ENCODE measurements at places on chromosomes 13 and 19. TPM values are rescaled to one million over a fixed set of nuclear protein-coding genes. Genes with fewer than 3 reads are reported as not detected.

- no peak for DNase-seq
Measured at GRCh38 chr19:3234800-3235199, 10.3 kb downstream of the CELF5 start.

- DNase-seq, result no peak
Measured at GRCh38 chr19:52473655-52474350, 20.4 kb downstream of the ZNF578 start.

The MEDAG gene
- 163 TPM for total RNA-seq

The SMIM7 gene
- total RNA-seq, result 72.7 TPM

The FCER2 gene
- total RNA-seq, result 1.5 TPM

DNA sequence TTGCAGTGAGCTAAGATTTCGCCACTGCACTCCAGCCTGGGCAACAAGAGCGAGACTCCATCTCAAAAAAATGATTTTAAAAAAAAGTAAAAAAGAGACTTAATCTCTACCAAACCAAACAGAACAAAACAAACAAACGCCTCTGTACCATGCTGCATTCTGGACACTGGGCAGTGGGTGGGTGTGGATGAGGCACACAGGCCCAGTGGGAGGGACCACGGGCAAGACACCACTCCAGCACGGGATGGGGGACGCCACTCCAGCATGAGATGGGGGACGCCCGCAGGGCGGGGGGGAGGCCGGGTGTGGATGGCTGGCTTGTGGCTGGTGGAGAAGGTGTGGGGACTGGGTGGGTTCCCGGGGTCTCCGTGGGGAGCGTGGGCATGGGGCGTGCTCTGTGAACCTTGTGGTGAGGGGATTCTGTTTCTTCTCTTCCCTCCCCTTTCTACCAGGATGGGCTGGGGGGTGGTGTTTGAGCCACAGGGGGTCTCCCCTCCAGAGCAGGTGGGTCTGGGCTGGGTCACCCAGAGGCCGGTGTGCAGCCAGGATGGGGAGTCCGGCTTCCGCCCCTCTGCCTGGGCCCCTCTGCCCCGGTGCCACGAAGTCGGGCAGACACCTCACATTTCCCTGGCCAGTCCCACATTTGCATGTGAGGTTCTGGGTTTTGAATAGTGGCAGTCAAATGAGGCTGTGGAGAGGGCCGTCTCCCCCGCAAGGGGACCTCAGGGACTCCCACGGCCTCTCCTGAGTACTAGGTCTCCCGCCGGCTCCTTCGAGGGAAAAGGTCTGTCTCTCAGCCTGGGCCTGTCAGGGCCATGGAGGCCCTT is 23.9 kb upstream of the MATK start:
- no peak for DNase-seq

DNA sequence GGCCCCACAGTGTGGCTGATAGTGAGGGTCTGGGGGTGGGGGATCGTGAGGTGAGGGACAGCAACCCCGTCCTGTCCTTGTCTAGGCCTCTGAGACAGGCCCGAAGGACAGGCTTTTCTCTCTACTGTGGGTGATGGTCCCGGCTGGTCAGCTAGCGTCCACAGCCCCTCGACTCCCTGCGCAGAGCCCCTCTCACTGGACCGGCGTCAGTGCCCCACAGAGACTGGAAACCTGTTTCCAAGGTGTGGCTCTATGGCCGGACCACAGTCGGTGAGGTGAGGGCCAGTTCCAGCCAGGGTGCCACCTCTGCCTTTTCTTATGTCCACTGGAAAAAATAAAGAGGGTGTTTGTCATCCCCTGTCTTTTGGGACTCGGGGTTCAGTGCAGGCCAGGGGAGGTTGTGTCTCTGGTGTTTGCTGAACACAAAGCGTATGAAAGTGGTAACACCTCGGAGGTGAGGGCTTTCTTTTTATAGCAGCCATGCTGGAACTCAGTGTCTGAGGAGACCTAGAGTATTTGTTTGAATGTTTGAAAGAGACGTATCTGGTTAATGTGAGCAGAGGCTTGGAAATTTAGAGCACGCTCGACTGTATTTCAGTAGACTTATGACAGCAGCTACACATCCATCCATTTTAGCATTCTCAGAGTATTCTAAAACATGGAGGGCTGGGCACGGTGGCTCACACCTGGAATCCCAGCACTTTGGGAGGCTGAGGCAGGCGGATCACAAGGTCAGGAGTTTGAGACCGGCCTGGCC is 22.8 kb downstream of the ATP11A start:
- DNase-seq, result no peak

DNA sequence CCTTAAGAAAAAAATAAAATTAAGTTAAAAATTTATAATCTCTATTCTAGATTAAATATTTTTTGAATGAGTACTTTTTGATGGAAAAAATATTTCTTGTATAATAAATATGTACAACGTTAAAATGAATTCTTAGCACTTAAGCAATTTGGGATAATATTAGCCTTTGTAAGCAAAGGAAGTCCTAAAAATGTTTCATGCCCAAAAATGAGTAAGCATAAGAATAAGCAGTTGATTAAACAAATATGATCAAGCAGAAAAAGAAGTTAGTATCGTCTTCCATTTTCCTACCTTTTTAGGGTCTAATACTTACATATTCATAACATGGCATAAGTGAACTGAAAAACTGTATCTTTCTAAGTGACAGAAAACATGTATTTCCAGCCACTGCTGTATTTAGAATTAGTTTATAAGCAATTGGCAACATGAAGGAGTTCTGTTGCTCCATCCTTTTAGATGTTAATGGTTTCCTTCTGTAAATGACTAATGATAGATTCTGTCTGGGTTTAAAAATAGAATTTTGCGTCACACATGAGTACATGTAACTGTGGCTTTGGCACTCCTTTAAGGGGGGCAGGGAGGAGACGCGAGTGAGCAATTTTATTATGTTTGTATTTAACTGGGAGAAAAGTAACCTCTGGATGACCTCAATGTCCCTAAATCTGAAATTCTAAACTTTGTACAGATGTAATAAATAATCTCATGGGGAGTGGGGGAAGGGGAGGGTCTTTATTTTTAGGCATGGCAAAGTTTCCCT is 237.4 kb downstream of the RGCC start:
- peak; percentile 34 for DNase-seq

- DNase-seq, result no peak
Measured at GRCh38 chr13:19834704-19835103, 28.7 kb downstream of the ZMYM5 start.

DNA sequence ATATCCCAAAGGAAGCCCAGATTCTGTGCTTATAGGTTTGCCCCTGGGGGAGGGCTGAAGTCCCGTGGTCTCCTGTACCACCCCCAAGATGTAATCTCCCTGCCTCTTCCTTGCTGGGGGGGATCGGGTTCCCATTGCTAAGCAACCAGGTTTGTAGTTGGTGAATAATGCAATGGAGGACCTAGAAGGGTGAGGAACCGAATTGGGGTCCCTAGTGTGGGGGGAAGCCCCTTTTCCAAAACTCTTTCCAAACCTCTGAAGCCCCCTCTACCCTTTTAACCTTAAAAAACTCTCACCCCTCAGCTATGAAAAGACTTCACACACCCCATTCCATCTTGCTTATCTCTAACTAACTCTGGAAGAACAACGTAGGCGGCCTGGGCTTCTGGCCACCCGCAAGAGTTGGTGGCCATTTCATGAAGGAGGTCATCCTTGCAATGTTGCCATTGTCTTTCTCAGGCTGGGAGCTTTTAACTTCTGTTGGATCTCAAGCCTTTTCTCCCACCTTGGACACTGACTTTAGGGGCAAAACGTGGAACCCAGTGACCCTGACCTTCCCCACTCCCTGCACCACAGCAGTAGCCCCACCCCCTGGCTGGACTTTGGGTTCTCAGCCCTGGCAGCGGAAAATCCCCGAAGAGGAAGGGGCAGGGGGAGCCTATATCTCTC is 661 bp downstream of the PALM3 start:
- no peak for DNase-seq

GRCh38 chr19:6587998-6588507 is 2.9 kb downstream of the CD70 start:
- DNase-seq, result no peak

GRCh38 chr13:81686877-81687276 is 1346.0 kb upstream of the SPRY2 start:
- DNase-seq, result no peak

DNA sequence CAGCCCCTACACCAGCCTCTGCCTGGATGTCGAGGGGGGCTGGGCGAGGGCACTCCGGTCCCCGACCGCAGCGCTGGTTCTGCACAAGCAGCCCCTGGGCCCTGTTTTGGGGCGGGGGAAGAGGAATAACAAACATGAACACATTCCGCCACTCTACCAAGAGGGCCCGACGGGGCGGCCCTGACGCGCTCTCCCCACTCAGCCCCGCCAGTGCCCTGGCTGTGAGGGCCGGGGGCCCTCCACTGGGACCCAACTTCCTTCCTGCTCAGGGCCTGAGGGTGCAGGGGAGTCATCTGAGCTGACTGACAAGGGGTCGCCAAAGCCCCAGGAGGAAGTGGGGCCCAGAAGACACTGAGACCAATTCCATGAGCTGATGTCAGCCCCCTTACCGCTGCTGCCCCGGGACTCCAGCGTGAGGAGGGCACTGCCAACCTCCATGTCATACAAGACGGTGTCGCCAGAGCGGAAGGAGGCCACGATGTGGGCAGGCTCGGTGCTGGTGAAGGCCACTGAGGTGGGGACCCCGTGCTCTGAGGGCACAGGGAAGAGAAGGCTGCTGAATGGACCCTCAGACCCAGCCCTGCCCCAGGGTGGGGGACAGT is 5.6 kb upstream of the PRKD2 start:
- no peak for DNase-seq

- no peak for DNase-seq
Measured at GRCh38 chr13:100235311-100235901, 146.5 kb downstream of the PCCA start.

- no peak for DNase-seq
Measured at GRCh38 chr13:34620074-34620850, 321.8 kb upstream of the NBEA start.

The KLF5 gene
- total RNA-seq, result 6.2 TPM

The PRR22 gene
- total RNA-seq, result 1.3 TPM

DNA sequence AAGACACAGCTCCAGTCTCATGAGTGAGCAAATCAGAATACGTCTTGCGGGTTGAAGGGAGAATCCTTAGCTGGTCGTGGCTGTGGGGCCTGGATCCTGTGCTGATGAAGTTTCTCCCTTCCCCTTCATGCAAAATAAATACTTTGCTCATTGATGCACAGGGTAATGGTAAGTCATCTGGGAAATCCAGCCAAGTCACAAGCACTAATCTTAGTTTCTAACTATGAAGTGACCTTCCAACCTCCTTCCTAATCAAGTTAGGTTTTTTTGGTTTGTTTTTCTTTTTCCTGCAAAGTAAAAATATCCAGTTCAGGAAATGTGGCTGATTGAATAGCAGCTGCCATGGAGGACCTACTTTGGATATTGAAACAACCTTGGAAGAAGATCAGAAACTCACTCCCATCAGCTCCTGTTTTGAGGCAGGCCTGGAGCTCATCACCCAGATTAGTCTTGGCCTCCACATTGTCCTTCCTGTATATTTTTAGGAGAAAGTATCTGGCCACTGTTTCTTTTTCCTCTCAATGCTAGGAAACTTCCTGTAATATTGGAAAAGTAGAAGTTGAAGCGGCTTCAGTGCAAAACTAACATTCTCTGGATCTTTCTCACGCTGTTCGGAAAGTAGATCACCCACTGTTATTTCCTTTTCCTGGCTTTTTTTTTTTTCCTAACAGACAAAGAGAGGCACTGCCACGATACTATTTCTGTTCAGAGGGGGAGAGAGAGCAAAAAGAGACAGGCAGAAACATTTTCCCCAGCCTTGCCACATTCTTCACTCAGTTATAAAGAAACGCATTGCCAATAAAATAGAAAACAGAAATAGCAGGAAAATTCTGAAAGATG is 12.3 kb upstream of the ARL11 start:
- DNase-seq, result no peak

GRCh38 chr13:113859311-113860050 is 4.4 kb downstream of the GAS6 start:
- no peak for DNase-seq

DNA sequence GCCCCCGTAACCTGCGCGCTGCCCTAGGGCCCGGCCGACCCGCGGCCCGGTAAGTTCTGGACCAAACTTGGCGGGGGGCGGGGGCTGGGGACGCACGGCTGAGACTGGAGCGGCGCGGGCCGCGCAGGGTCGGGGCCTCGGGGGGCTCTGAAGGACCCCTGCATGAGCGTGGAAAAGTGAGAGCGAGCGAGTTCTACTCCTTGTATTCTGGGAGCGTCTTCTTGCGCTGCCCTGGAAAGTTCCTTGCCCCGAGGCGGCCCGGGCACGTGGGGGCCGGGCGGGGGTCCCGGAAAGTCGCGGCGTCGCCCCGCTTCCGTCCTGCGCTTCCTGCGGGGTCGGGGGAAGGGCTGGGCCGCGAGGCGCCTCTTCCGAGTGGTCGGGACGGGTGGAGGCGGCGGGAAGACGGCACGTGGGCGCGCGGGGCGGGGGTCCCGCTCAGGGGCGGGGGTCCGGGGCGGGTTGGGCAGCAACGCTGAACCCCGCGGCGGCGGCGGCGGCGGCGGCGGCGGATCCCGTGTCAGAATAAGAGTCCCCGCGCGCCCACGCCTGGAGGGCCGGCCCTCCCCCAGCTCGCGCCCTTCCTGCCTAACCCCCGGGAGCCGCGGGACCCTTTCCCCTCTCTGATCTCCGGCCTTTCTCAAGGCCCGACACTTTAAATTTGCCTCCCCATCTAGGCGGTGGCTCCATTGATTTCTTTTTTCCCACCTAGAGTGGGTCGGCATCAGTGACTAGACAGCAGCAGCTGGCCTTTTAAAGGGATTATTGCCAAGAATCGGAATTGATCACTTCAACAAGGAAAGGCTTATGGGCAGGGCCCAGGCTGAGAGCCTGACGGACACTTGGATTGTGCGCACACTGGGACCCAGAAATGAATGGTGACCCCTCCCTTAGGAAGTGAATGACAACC is 749 bp downstream of the GATAD2A start:
- no peak for DNase-seq

The CCDC70 gene
- total RNA-seq, result not detected

The LIM2 gene
- not detected for total RNA-seq

The PINLYP gene
- 6.6 TPM for total RNA-seq

GRCh38 chr13:21595546-21595822 is 8.5 kb downstream of the MICU2 start:
- DNase-seq, result no peak

Measured in thoracic aorta (tissue), 2 donors.